BJ (cell line): ENCODE measurements at places on chromosomes 7 and 10.

DNA sequence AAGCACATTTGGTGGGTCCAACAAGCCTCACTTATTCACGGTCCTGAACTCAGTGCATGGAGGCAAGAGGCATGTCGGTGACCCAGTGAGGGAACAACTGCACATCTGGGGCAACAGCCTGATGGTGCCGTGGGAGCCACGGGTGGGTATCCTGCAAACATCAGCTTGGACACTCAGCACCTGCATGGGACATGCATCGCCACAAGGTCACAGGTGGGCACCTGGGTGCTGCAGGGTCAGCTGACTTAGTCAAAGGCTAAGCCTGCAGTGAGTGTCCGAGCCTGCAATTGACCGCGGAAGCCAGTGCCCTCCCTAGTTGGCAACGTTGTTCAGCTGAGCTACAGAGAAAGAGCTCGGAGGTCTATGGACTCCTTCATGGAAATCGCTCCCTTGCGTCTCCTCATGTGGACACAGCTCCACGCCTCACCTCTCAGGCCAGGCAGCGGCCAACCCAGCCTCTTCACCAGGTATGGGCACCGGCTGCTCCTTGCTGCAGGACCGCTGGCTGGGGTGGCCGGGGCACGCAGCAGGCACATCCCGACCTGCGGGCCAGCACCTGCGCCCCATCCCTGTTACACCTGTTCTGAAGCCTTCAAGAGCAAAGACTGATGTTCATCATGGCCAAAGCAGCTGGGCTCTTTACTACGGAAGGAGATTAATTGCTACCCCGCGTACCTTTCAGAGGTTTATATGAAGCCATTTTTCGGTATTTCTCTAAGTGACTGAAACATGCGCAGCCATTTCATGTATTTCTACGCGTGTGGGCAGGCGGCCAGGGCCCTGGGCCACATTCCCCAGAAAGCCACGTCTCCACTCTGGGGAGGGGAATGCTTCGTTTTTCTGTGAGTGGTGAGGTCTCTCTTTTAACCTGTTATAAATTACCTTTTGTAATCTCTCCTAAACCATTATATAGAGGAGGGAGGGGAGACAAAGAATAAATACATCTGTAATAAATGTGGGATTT is 380.7 kb downstream of the DNAJB6 start:
- no peak for DNase-seq

DNA sequence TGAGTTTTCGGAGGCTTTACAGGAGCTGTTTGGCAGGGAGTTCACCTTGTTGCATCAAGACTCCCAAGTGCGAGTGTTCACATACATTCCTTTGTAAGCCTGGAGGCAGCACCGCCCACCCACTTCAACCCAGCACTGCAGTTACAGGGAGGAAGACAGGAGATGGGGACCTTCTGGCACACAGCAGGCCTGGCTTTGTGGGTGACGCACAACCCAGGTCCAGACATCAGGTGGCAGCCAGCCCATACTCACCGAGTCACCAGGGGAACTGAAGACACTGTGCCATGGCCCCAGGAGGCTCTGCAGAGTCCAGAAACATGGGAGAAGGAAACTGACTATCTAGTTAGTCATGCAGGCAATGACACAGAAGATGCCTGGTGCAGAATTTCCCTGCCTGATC is 305.9 kb upstream of the RNF32 start:
- no peak for DNase-seq

GRCh38 chr7:48148311-48148710 is 22.9 kb upstream of the ABCA13 start:
- DNase-seq: no peak

GRCh38 chr7:137715121-137715520 is 131.7 kb downstream of the DGKI start:
- no peak for DNase-seq

DNA sequence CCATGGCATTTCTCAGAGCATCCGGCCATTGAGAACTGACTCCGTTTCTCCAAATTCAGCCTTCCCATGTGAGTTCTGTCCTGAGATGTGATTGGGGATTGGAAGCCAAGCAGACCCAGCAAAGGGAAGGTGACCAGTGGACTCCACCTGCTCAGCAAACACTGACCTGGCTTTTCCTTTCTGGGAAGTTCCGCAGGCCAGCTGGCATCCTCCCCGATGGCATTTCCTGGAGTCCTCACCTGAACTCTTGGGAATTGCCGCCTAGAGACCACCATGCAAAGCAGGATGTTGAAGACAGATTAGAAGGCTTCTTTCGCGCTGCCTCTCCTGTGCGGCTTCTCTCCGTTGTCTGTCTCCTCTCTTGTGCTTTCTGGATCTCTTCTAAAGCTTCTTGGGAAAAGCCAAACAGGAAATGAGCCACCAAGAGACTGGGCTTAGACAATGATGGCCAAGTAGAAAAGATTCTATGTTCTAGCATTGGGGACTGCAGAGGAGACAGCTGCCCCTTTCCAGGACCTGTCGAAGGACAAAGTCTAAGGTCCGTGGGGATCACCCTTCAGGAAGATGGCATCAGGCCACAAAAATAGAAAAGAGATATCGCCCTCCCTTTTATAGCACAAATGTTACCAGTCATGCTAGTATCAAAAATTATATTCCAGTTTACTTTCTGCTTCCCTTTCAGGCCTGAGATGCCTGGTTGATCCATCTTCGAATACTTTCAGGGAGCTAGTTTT is 103.7 kb upstream of the INSYN2A start:
- DNase-seq: no peak

GRCh38 chr7:130791746-130792145 is 57.7 kb upstream of the KLF14 start:
- DNase-seq: no peak

DNA sequence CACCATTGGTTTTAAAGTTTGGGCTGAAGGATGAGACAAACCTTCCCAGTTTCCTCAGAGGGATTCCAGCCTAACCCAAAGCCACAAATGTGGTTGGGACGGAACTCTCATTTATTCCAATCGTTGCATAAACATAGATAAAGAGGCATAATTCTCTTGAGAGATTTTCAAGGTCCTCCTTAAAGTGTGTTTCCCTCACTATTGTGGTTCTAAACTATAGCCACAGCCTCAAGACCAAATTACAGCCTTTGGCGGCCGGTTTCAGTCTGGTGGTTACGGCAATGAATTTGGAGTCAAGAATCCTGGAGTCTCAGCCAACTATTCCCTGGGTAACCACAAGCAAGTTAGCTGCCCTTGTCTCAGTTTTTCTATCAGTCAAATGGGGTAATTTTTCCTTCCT is 42.6 kb downstream of the SEM1 start:
- DNase-seq: no peak

GRCh38 chr10:107873007-107873406 is 708.5 kb upstream of the SORCS1 start:
- no peak for DNase-seq

- no peak for DNase-seq
Measured at GRCh38 chr10:28761084-28761846, 83.9 kb downstream of the BAMBI start.

DNA sequence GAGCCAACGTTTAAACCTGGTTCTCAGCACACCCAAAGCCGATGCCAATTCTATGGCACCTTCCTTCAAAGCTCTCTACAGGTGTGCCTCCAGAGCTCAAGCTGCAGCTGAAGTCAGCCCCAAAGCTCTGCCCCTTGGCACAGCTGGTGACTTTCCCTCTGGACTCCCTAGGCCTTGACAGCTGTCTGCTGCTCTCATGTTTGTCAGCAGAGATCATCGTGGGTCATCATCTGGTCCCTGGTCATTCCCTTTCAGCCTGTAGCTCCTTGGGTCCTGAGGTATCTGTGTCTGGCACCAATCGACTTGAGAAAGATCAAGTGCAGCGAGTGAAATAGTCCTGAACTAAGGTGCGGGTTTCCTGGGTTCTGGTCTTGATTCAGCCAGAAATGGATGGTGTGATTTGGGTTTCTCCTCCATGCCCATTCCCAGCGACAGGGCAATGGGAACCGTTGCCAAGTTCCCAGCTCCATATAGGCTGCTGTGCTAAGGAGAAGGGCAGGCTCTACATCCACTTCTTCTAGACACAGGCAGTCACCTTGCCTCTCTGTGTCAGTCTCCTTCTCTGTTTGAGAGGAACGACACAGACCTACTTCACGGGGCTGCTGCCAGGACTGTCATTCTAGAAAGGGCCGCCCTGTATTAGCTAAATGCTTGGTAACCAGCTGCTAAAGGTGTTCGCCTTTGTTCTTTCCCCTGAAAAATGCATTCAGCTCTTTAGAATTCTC is 3.6 kb downstream of the PKD1L1 start:
- DNase-seq: no peak

DNA sequence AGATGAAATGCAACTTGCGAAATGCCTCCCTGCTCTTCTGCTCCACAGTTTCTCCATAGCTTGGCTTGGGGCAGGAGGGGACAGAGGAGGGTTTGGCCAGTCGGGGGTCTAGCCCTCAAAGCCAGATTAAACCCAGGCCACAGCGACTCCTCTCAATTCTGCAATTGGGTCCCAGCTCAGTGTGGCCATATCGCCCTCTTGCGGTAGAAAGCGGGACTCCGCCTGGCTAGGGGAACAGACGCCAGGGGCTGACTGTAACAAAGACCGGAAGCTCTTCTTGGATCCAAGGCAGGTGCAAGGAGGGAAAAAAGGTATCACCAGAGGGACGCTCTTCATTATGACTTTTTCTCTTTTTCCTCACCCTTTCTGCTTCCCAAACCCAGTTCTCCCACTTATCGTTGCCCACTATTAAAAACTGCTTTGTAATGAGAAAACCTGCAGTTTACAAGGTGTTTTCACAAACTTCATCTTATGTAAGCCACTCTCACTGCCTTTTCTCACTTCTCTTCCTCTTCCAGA is 36.6 kb upstream of the TNPO3 start:
- no peak for DNase-seq

DNA sequence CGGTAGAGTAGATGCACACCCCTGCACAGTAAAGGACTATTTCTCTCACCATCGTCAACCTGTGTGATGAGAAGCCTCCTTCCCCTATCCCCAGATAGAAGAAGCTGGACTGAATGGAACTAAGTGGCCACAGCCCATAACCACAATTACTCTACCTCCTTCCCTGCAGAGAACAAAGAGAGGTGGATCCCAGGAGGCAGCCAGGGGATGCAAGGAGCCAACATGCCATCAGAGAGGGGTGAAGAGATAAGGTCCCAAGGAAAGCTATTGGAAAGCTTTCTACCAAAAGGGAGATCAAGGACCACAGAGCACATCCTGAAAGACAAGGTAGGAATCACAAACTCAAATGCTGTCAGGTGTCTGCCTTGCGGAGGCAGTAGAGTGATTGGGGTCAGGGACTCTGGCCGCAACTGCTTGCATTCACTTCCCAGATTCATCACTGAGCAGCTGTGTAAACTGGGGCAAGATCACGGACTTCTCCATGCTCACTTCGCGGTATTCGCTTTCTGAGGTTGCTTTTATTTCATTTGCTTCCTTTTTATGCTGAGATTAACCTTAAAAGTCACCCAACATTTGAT is 81.6 kb upstream of the MYO3A start:
- no peak for DNase-seq
